Common myeloid progenitor, CD34-positive (primary cell): ENCODE measurements at places on chromosomes 1 and 21.

- DNase-seq: no peak
Observed at GRCh38 chr1:245036102-245036501, 118.7 kb upstream of the KIF26B start.

DNA sequence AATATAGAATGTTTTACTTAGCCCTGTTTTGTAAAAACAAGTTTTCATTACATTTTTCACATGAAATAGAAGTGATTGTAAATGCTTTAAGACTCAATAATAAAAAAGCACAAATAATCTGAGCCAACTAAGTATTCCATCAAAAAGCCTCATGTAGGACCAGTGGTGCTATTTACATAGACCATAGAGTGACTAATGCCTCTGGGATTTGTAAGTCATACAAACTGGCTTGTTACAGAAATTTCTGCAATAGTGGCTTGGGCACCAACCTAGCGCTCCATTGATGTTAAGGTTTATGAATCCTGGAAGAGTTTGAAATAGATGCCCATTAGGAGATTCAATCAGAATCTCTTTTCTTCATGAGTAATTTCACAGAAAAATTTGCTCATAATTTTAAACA lies 31.9 kb downstream of the ZMYM1 start:
- no peak for DNase-seq

GRCh38 chr1:208714323-208714722 lies 470.1 kb upstream of the PLXNA2 start:
- peak; percentile 9 for DNase-seq

- DNase-seq: no peak
Observed at GRCh38 chr1:216168546-216168945, 254.7 kb downstream of the USH2A start.

GRCh38 chr1:175665616-175666015 lies 77.8 kb downstream of the TNR start:
- no peak for DNase-seq

GRCh38 chr1:30523055-30524020 lies 200.0 kb downstream of the MATN1 start:
- no peak for DNase-seq

DNA sequence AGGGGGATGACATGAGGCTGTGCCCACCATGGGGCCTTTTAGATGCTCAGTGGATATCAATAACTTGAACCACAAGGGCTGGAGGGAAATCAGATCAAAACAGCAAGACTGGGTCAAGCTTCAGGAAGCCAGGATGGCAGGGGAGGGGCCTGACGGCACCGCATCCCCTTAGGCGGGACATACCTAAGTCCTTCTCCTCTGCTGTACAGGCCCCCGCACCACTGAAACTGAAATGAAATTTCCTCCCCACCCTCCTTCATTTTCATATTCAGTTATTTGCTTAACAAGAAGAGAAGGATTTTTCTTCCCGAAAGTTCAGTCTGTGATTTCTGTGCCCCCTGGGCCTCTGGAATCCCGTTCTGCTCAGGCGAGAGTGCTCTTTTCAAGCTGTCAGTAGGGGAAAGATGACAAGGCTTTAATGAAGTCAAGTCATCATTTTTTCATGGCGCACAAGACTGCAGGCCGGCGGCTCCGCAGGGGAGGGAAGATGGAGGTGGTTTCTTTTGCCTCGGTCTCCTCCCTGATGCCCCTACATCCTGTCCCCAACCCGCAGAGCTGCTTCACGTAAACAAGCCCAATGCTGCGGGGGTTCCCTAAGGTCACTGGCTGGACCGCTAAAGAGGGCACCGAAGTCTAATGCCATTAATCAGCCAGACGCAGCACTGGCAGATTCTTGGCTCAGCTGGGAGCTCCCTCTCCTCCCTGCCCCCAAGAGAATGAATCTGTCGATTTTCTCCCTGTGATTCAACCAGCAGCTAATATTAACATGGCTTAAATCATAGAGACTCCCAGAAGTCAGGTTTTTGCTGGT lies 264.8 kb downstream of the C1orf94 start:
- DNase-seq: no peak

- no peak for DNase-seq
Observed at GRCh38 chr1:45477646-45478045, 13.3 kb downstream of the TESK2 start.

- DNase-seq: no peak
Observed at GRCh38 chr1:199067483-199067882, 428.6 kb downstream of the PTPRC start.

GRCh38 chr1:77632216-77632615 lies 50.2 kb downstream of the ZZZ3 start:
- DNase-seq: peak; percentile 32

DNA sequence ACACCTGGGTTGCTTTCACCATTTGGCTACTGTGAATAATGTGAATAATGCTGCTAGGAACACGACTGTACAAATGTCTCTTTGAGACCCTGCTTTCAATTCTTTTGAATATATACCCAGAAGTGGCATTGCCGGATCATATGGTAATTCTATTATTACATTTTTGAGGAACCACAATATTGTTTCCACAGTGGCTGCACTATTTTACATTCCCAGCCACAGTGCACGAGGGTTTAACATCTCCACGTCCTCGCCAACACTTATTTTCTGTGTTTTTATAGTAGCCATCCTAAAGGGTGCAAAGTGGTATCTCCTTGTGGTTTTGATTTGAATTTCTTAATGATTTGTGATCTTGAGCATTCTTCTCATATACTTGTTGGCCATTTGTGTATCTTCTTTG lies 15.7 kb downstream of the FHAD1 start:
- DNase-seq: no peak

DNA sequence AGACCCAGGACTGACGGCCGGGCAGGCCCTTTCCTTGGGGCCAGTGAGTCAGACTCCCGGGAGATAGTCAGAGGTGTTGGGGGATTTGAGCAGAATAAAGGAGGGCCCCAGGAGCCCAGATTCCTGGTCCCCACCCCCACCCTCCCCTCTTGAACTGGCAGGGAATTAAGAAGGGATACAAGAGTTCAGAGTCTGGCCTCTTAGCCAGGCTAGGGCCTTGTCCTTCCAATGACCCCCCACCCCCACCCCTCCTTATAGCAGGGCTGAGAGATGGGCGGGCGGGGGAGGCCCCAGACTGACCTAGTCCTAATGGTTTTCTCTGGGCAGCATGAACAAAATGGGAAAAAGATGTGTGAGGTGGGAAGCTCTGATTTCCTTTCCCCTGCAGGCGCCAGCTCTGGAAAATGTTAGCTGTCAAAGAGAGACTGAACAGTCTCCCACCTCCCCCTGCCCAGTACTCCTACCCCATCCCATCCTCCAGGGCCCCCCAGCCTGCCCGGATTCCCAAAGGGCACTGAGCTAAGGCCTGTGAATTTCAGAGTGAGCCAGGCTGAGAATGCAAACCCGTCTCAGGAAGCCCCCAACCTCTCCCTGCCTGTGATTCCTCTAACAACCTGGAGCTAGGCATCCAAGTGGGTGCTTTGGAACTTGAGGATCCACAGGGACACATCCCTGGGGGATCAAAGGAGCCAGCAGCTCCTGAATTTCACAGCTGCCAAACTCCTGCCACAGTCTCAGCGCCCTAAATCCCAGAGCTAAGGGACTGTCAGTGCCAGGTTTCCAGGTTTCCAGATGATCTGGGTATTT lies 5.8 kb upstream of the CRABP2 start:
- no peak for DNase-seq

DNA sequence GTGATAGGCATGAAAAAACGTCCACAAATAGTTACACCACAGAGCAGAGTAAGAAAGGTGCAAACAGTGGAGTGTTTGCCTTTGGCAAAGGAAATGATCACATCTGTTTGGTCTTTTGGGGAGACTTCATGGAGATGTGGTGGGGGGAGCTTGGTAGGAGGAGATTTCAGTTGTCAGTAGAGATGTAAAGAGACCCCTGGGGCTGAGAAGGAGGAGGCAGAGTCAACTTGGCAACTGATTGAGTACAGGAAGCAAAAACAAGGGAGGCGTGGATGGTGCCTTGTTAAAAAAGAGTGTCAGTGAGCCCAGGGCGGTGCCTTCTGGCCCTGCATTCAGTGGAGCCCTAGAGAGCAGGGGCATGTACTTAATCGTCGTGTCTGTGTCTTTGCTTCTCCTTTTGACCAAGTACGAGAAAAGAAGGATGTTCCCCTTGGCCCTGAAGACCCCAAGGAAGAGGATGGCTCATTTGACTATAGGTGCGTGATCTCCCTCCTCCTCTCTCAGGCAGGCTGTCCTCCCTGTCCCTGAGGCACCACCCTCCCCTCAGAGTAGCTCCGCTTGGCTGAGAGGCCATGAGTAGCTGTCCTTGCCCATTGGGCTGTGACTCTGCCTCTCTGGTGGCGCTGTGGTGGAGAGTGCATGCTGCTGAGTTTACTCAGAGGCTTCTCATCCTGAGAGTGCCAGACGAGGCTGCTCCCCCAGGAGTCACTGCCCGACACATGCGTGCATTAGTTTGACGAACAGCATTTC lies 30.4 kb upstream of the CNTN2 start:
- no peak for DNase-seq

- peak; percentile 38 for DNase-seq
Observed at GRCh38 chr1:155175927-155176371, 2.3 kb downstream of the TRIM46 start.

DNA sequence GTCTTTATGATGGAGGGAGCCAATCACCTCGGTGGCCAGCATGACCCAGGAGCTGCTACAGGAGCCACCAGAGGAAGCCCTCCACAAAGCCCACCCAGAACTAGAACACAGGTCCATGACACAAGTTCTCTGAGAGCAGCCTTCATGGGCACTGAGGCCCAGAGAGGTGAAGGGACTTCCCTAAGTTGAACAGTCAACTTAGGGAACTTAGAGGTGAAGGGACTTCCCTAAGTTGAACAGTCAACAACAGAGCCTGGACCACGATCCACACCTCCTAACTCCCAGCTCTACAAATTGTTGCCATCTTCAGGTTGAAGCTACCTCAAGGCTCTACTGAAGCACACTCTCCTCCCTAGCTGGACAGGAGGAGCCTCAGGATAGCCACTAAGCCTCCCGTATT lies 132.7 kb downstream of the CCDC185 start:
- DNase-seq: no peak

- DNase-seq: no peak
Observed at GRCh38 chr1:156516821-156517220, 16.2 kb upstream of the MEF2D start.

- DNase-seq: no peak
Observed at GRCh38 chr1:112906150-112906698, 49.8 kb downstream of the SLC16A1 start.

DNA sequence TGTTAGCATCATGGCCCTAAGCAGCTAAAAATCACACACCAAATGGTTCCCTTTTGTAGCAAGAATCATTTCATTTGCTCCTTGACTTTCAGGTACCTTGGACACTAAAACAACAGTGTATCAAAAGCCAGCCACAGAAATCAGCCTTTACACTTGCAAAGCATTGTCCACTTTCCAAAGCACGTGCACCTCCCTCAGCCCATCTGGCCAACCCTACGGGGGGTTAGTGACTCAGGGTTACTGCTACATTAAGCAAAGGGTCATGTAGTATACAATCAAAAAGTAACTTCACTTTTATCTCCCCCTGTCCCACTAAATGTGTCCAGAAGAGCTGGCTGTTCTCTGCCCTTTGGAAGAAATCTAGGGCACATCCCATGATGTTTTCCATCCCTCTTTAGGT lies 149.7 kb downstream of the HIVEP3 start:
- no peak for DNase-seq

DNA sequence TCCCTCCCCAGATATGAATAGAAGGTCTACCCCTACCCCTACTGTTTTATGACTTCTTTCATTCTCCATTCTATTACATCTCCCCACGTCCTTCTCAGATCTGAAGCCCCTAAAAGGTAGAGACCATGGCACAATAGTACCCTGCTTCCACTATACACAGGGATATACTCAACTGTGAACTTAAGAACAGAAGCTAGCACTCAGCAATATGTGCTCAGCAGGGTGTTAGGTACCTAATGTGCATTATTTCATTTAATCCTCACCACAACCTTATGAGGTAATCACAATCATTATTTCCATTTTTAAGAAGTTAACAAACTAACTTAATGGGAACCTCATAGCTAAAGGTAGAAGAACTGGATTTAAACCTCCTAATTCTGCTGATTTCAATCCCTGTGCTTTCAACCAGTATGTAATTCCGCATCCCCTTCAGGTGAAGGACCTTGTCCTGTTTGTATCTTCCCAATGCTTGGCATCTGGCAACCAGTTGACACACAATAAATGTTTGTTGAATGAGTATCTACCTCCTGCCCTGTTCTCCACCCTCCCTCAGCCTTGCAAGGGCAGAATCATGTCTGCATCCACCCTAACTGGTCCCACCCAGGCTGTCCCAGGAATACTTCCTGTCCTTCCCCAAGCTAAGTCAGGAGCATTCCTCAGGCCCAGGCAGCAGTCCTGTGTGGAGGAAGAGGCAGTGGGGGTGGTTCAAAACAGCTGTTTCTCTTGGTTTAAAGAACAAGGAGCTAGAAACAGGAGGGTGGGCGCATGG lies 6.5 kb downstream of the DENND2D start:
- no peak for DNase-seq

DNA sequence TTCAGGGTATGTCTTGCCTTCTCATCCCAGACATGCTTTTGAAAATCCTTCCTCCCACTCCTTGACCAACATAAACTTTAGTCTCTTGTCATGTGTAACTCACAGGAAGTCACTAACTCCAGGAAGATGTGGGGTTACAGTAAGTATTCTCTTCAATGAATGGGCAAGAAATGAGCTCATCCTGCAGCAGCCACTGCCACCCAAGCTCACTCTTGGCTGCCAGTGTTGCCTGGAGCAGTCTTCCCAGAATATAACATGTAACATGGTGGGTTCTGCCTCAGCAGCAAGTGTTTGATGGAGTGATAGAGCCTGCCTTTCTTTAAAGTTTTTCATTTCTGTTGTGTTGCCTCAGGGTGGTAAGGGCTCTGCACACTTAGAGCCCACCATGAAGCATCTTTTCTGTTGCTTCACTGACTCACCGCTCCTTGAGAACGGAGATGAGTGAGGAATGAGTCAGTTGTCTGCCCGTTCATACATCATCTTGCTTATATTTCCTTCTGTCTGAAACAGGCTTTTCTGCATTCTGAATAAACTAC lies 187.0 kb downstream of the TPR start:
- no peak for DNase-seq

GRCh38 chr1:180103819-180104218 lies 50.9 kb upstream of the QSOX1 start:
- DNase-seq: no peak

DNA sequence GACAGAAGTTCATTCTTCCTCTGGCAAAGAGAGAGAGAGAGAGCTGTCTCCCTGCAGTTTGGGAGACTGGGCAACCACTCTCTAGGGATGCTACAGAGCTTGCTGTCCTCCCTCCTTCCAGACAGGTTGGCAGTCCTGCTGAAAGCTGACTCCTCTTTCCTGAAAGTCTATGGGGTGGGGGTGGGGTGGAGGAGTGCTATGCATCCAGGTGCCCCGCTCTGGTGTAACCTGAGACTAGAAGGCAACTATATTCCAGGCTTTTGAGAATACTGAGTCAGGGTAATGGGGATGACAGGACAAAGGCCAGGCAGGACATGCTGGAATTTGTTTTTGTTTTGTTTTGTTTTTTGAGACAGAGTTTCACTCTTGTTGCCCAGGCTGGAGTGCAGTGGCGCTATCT lies 55.4 kb downstream of the OPTC start:
- DNase-seq: no peak

DNA sequence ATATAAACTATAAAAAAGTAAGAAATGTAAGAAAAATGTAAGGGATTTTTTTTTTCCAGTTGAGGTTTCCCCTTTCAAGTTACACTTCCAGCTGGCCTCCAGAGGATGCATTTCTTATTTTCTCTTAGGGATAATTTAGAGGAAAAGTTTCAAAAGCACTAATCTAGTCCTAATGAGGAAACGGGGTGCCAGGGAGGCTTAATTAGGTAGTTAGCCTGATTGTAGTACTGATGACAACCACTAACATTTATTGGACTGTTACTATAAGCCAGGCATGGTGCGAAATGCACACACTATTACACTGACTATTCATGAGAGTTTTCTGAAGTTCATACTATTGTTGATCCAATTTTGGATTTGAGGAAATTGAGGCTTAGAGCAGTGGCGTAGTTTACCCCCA lies 290.8 kb upstream of the FMN2 start:
- no peak for DNase-seq
